ENCODE measurements at places on chromosomes 11 and 22. TPM values are rescaled to one million over a fixed set of nuclear protein-coding genes. Genes with fewer than 3 reads are reported as not detected.

The GPHA2 gene
- total RNA-seq, result not detected

The KIRREL3 gene
- 0.93 TPM for total RNA-seq

- DNase-seq, result no peak
Observed at GRCh38 chr22:46462726-46463371, 74.6 kb downstream of the CELSR1 start.

- DNase-seq, result no peak
Observed at GRCh38 chr11:67290801-67291200, 1.7 kb downstream of the ANKRD13D start.
